ENCODE measurements at places on chromosomes 4 and X.

DNA sequence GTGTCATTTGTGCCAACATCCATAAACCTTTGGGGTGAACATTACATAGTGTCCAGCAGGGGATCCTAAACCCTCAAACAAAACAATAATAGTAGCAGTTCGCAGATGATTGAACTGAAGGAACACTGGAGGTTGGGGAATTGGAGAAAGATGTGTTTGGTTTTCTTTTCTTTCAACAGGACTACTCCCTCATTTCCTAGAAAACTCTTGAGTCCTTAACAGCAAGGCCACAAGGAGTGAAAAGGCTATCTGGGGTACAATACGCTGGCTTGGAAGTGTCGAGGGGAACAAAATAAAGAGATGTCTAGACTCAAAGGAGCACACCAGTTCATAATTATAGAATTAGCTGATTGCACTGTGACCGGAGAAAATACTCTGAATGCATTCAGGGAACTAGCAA, 72.1 kb downstream of the IDS start:
- no peak for DNase-seq

DNA sequence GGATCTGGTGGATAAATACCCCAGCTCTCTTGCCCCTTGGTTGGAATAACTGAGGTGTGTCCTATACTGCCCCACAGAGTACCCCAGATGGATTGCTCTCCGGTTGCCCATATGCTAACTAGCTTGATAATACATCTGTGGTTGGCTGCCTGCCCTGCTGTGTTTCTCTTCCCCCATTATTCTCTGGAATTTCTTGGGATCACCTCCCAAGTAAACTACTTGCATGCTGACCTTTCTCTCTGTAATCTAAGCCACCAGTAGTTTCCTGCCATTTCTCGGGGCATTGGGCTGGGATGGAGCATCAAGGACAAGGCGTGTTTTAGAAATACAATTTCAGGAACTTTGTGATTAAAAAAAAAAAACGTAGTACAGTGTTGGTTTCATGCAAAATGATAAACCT, 25.2 kb downstream of the PPP1R2C start:
- no peak for DNase-seq

- DNase-seq = no peak
Observed at GRCh38 chr4:67616478-67616877, 58.0 kb downstream of the STAP1 start.

GRCh38 chr4:65190780-65191179, 479.5 kb downstream of the EPHA5 start:
- DNase-seq = no peak

GRCh38 chr4:7845493-7846128, 94.0 kb downstream of the AFAP1 start:
- no peak for DNase-seq
